HTR-8/SVneo (cell line): ENCODE measurements at places on chromosomes 11 and 22.
A peak's percentile ranks its signal among the peaks of the same experiment; 100 is the strongest.

DNA sequence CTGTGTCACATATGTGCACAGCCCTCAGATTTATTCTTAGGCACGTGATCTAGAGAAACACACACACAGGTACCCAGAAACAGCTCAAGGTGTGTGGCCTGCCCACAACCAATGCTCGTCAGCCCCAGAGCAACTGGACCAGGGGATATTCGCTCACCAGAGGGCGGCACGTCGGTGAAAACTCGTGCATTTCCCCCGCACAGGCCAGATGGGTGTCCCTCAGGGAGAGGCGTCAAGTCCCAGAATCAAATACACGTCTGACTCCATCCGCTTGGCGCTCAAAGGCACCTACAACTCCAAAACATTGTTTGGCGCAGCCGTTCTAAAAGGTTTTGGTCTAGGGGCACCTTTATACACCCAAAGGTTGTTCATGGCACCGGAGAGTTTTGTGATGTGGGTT is 429.0 kb downstream of the BRD1 start:
- DNase-seq, result no peak

- no peak for DNase-seq
These were observed 166.6 kb downstream of the COMMD9 start for GRCh38 chr11:36122671-36123070.

DNA sequence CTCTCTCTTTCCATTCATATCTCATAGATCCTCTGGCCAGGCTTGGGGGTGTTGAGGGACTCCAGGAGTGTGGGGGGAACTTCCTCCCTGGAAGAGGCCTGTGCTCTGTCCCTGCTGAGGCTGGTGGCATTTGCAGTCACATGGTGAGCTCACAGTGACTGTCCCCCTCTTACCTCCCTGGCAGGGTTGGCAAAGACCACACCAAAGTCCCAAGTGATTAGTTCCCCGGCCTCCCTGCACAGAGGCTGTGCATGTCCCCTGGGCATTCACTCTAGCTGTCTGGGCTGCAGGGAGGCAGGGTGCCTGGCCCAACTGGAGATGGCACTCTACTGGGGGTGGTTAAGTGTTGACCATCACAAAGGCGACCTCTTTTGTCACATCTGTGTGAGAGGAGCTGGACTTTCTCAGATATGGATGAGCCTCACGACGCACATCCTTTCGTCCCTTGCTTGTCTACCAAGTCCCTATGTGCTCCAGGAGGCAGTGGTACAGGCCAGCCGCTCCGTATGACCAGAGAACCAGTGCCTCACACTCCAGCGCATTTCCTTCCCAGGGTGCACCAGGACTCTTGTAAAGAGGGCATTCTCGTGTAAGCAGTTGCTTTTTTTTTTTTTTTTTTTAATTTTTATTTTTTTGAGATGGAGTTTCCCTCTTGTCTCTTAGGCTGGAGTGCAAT is 8.8 kb downstream of the TANGO2 start:
- no peak for DNase-seq

DNA sequence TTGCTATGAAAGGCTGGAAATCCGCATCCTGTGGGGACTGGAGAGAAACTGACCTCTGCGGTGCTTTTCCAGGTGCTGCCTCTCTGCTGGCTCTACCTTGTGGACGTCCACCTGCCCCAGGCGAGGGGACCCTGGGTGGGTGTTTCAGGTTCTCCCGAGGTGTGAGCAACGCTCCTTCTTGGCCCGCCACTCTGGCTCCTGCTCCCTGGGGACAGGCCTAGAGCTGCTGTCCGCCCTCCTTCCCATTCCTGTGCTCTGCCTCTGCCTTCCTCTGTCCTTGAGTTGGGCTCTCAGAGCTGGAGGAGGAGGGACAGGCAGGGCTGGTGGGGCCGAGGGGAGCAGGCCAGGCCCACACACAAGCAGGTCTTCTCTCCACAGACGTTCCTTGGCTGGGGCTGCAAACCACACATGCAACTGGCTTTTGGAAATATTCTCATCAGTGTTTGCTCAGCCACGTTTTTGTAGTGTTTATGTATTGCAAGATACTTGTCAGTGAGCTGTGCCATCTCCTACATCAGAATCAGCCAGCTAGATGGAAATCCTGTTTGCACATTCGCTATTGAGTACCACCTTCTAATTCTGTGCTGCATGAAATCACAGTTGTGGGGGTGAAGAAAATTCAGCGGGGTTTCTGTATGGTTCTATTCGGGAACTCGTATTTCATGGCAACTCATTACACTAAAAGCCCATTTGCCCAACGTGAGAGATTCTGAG is 1115.0 kb downstream of the BRD1 start:
- no peak for DNase-seq

- no peak for DNase-seq
These were observed 62.9 kb upstream of the BID start for GRCh38 chr22:17836992-17837742.

GRCh38 chr11:130508913-130509312 is 60.5 kb downstream of the ADAMTS15 start:
- no peak for DNase-seq

GRCh38 chr11:71071736-71072509 is 180.5 kb downstream of the SHANK2 start:
- DNase-seq, result no peak

GRCh38 chr11:68153742-68154141 is 32.6 kb upstream of the CHKA start:
- DNase-seq, result no peak

DNA sequence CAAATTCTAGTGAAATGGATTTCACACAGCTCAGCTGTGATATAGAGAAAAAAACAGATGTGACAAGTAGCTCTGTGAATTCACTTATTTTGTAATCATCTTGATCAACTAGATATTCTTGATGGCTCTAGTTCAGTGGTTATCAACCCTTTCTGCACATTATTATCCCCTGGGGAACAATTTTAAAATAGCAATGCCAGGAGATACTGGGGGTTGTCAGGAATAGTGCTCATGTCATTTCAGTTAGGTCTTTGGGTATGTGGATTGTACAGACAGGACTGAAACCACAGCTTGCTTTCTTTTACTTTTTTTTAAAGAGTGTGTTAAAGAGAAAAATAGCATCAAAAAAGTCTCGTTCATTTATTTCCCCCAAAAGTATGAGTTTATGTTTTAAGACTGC is 269.0 kb upstream of the PDGFD start:
- no peak for DNase-seq

GRCh38 chr22:29716814-29717545 is 2.8 kb upstream of the CABP7 start:
- peak; percentile 57 for DNase-seq

DNA sequence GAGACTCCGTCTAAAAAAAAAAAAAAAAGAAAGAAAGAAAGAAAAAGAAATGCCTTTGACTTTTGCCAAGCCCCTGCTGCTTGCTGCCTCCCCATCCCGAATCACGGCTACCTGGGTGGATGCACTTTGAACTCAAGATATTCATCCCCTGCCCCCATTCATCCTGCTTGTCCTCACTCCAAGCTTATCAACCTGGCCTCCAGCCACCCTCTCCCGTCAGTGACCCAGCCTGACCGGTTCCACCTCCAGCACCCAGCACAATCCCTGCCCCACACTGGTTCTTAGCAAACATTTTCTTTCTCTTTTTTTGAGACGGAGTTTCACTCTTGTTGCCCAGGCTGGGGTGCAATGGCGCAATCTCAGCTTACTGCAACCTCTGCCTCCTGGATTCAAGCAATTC is 44.4 kb downstream of the CYTH4 start:
- no peak for DNase-seq

DNA sequence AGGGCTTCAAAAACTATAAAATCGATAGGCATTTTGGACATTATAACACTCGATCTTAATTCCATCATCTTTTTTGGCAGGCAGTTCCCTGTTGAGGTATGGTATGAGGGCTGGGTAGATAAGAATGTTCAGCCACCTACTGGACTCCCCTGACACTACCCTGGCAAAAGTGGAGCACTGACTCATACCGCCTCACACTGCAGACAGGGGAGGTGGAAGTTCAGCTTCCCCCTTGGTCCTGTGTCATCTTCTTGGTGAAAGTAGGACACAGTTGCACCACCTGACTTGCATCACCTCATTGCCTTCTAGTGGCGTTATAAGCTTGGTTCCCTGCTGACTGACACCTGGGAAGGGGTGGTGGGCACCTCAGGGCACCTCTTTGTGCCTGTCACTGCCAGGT is 30.4 kb downstream of the PAAF1 start:
- DNase-seq, result peak; percentile 45

DNA sequence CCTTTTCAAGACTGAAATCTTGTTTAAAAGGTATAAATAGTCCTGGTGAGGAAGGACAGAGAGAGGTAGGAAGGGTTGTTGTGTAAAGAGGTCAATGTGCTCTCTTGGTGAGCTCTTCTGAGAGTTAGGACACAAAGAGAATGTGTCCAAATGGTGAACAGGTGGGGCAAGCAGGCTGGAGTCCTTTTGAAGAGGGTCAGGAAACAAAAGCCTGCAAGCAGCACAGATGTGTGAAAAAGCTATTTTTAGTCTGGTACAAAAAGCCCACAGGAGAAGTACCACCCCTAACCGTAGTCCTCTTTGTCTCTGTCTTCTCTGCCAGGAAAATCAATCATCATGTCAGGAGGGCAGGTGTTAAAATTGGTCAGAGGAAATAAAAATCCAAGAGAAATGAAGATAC is 54.4 kb upstream of the SYN3 start:
- DNase-seq, result no peak

GRCh38 chr22:17845790-17846189 is 71.5 kb upstream of the BID start:
- DNase-seq, result no peak

DNA sequence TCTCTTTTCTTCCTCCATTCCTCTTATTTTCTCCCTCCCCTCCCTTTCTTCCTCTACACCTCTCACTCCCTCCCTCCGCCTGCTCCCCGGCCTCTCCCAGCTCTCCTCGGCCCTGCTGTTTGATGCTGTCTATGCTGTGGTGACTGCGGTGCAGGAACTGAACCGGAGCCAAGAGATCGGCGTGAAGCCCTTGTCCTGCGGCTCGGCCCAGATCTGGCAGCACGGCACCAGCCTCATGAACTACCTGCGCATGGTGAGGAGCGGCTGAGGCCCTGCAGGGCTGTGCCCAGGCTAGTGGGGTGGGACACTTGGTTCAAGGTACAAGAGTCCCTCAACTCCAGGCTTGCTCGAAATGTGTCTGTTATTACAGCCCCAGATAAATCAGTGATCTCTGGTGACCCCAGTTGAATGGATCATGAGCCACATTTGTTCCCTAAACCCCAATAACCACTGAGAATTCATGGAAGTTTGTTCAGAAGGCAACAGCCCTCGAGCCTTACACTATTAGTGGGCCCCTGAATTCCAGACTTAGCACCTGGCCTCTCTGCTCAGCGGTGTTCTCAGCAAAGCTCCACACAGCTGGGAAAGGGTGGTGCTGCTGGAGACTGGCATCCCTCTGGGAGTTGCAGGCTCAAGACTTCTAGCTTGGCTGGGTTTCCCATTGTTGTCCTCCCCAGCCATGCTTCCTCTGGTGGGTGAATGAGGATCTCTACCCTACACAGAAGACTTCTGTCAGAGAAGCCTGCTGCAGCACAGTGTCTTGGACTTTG is 149.8 kb upstream of the TBCEL start:
- no peak for DNase-seq

DNA sequence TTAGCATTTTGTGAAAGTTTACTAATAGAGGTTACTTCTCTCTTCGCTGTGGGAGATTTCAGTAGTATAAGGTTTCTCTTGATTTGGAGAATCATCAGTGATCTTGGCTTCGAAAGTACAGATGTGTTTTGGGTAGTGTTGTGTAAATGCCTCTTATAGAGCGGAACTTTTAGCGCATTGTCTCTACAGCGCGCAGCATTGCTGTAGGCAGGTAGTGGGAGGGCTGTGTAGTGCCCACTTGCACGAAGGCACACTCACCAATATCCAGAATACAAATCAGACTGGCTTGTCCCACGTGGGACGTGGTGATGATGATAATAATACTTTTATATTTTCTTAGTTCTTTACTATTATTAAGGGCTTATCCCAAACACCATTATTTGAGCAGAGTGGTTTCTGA is 51.4 kb downstream of the FAM83F start:
- DNase-seq, result no peak

GRCh38 chr11:57643802-57644201 is 5.9 kb downstream of the YPEL4 start:
- DNase-seq, result no peak

DNA sequence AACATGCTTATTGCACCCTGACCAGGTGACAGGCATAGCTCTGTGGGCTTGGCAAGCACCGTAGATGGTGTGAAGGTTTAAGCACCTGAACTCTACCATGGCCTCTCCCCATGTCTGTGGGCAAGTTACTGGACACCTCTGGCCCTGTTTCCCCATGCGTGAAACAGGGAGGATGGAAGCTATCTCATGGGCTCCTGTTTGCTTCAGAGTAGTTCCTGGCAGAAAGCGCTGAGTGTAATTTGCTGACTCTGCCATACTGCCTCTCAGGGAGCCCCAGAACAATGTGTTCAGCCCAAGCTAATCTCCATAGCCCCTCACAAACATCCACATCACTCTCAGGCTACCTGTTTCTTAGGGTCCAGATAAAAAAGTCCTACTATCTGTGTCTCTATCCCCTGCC is 2.4 kb downstream of the CBX6 start:
- no peak for DNase-seq

DNA sequence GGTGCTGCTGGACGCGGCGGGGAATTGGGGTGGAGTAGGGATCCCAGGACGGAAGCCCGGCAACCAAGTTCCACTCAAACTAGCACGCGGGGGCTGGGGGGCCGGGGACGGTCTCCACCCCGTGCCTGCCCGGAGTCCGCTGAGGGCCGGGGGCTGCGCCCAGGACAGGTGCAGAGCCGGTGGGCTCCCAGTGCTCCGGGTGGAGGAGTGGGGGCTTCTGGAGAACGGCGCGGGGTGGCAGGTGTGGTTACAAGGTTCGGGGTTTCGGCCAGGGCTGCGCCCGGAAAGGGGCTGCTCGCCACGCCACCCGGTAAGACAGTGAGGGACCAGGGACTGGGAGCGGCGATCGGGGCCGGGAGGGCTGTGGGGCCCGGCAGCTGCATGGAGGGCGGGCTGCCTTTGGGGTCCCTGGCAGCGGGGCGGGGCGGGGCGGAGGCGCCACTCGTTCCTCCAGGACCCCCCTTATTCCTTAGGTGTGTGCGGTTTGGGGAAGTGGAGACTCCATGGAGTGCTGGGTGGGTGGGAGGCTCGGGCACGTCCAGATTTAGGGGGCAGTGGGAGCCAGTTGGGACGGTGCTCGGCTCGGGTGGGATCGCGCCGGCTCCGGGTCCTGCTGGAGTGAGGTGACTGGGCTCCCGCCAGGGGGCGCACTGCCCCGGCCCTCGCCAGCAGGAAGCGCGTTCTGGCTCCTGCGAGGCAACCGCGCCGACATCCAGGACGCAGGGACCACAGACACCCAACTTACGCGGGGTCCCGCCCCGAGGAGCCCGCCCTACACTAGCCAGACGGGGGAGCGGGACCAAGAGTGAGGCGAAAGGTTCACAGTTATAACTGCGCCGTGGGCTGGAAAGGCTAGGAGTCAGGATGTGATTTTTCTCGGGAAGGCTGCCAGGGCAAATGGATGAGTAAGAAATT is 868 bp downstream of the TSPAN18 start:
- peak; percentile 89 for DNase-seq

GRCh38 chr11:117375960-117376359 is 48.3 kb downstream of the CEP164 start:
- DNase-seq, result no peak
